ENCODE measurements at places on chromosomes 11 and 22.

- DNase-seq: no peak
Observed at GRCh38 chr11:64180891-64181290, 5.1 kb upstream of the STIP1 start.

DNA sequence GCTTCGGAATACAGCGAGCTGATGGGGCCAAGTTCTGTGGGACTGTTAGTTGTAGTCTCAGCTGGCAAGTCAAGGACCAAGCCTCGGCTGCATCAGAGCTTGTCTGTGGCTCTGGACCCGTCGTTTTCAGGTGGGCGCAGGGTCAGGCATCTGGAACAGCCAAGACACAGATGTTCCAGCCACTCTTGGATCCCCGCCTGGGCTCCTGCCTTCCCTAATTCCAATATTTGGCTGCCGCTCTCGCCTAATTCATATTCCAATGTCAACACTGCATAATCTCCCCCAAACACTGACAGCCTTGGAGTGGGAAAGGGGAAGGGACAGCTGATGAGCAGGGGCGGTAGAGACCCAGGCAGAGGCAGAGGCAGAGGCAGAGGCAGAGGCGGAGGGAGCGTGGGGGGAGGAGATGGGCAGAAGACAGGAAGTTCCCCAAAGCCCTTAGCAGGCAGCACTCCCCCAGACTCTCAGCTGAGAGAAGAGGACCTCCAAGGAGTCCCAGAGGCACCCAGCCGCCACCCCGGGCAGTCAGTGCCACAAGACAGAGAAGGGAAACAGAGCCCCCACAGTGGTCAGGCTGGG, 49.6 kb upstream of the SLC35C1 start:
- no peak for DNase-seq

DNA sequence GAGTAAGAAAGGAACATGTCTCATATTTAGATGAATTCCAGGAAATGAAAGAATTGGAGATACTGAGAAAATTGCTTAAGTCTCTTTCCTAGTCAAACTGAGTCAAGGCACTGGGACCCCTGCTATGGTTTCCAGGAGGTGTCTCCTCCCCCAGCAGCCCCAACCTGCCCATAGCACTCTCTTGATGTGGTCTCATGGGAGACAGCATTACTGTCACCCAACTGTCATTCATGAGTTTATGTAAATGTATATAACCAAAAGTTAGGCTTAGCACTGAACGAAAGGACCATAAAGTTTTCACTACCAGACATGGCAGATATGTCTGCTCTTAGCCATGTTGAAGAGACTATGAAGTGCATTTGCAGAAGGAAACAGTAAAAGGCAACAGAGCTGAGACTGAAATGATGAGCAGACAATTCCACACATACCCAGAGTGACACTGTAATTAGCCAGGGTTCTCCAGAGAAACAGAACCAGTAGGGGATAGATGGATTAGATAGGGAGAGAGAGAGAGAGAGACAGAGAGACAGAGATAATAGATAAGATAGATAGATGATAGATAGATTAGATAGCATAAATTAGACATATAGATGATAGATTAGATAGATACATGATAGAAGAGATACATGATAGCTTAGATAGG, 328.1 kb downstream of the BRD1 start:
- DNase-seq: no peak

- DNase-seq: peak; percentile 9
Observed at GRCh38 chr11:123166071-123166559, 28.9 kb downstream of the CLMP start.

- DNase-seq: no peak
Observed at GRCh38 chr11:45347348-45348082, 61.4 kb upstream of the SYT13 start.

DNA sequence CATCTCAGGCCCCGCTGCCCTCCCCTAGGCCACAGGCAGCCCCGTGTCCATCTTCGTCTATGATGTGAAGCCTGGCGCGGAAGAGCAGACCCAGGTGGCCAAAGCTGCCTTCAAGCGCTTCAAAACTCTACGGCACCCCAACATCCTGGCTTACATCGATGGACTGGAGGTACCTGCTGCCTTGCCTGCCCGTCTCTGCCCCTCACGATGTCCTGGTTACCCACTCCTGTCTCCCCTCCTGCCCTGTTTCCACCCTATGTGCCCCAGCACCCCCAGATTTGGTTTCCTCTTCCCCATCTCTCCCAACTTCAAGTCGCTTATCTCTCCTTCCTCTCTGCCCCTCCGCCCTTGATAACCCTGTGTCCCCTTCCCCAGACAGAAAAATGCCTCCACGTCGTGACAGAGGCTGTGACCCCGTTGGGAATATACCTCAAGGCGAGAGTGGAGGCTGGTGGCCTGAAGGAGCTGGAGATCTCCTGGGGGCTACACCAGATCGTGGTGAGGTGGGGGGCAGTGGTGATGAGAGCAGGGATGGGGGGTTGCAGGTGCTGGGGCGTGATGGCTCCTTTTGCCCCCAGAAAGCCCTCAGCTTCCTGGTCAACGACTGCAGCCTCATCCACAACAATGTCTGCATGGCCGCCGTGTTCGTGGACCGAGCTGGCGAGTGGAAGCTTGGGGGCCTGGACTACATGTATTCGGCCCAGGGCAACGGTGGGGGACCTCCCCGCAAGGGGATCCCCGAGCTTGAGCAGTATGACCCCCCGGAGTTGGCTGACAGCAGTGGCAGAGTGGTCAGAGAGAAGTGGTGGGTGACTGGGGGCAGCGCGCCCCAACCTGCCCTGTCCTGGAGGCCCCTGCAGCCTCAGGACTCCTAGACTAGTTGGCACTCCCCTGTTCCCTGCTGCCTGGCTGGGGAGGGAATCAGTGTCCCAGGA, 930 bp downstream of the SCYL1 start:
- DNase-seq: no peak

DNA sequence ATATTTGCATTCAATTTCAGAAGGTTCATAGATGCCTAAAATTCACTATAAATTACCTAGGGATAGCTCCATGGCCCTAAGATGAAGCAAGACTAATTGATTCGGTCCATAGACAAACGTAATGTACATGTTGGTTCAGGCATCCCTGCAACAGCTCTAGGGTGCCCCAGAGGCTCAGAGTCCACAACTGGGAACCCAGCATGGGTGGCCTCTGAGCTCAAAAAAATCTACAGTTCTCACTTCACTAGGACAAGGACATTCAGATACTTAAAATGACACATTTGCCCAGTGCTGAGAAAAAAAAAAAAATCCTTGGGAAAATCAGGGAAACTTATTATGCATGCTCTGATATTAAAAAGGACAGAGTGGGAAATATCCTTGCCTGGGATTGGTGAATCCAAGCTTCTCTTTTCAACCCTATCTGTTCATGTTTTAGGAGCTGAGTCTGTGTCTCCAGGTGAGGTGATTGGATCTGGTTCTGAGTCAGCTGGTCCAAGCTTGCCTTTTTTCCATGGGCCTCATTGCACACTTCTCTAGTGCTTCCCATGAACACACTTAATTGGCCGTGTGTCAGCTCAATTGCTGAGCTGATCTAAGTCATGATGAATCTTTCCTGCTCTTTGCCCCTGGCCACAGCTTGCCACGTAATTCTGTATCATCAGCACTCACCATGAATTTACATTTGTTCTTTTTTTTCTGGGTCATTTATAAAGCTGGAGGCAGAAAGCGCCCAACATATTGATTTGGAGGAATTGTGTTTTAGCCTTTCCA, 116.3 kb upstream of the RCN1 start:
- DNase-seq: no peak

- no peak for DNase-seq
Observed at GRCh38 chr22:35612903-35613302, 4.2 kb downstream of the MB start.

DNA sequence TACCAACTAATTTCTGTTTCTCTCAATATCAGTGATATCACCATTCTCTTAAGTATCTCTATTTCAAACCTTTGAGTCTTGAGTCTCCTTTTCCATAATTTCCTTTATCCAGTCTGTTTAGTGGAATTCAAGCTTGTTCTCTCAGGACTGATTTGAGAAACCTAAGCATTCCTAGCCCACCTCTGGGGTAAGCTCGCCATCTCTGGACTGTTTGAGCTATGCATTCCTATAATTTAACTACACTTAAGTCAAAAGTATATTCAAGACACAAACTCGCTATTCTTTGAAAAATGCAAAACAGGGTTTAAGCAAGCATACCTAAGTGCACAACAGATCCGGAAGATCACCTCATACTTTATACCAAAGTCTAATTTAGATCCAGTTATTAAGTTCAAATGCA, 2.1 kb upstream of the DLAT start:
- no peak for DNase-seq

DNA sequence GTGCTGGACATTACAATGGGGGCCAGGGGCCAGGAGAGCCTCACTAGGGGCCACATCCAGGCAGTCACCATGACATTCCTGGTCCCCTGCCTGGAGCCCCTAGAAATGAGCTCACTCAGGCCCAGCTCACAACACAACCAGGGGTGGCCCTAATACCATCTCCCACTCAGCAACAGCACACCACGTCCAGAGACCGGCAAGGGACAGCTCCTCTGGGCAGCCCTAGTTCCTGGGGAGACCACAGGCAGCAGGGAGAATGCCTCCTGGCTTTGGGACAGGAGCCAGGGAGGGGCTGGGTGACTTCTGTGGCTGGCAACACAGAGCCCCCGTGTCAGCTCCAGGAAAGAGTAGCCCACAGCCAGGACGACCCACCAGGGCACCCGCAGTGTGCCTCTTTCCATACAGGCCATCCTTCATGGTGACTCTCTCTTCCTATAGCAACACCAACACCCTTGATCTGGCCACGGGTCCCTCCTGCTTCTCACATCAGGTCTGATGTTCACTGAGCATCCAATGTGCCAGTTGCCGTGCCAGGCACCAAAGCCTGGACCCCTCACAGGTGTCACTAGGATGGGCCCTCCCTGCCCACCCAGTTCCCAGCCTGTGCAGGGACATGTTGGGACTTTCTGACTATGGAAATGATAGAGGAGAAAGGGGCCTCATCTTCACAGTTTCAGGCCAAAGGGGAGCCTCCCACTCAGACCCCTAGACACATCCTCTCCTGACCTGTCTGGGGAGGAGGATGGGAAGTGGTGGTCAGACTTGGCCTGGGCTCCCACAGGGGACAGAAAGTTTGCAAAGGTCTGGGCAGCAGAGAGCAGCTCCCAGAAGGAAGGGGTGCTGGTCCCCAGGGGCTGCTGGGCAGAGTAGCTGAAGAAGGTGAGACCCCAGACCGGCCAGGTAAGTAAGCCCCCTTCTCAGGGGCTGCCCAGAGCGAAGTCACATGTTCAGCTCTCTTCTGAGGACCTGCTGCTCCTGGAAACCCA, 43.2 kb downstream of the IGLL5 start:
- no peak for DNase-seq

- DNase-seq: peak; percentile 68
Observed at GRCh38 chr22:43945632-43946383, 9.4 kb upstream of the SAMM50 start.

DNA sequence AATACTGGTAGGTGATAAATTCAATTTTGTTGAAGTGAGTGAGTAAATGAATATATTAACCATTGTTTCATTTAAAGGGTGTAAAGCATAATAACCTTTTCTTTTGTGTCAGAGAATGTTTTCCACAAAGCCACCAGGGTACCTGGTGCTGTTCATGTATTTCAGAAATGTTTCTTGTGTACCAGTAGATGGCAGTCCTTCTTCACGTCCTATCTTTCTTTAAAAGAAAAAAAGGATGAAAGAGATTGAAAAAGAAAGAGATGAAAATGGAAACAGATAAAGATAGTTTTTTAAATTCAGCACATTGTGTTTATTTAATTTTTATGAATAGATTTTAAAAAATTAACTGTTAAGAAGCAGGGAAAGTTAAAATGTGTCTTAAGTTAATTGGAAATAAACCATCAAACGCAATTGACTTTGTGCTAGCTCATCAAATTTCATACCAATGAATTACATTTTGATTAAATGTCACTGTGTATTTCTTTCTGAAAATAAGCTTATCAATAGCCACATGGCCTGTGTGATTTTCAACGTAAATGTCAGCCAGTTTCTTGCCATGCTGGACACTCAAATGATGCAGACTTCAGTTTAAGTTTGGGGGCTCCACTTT, 65.5 kb upstream of the CHORDC1 start:
- no peak for DNase-seq

GRCh38 chr22:48841881-48842582, 985.6 kb downstream of the BRD1 start:
- DNase-seq: no peak

GRCh38 chr11:64923944-64924909, at the start of gene PPP2R5B:
Gene PPP2R5B, plus strand, starts transcription at chr11:64924689. Its CDS starts 1,046 bp downstream, at chr11:64925735.
- DNase-seq: peak; percentile 92

DNA sequence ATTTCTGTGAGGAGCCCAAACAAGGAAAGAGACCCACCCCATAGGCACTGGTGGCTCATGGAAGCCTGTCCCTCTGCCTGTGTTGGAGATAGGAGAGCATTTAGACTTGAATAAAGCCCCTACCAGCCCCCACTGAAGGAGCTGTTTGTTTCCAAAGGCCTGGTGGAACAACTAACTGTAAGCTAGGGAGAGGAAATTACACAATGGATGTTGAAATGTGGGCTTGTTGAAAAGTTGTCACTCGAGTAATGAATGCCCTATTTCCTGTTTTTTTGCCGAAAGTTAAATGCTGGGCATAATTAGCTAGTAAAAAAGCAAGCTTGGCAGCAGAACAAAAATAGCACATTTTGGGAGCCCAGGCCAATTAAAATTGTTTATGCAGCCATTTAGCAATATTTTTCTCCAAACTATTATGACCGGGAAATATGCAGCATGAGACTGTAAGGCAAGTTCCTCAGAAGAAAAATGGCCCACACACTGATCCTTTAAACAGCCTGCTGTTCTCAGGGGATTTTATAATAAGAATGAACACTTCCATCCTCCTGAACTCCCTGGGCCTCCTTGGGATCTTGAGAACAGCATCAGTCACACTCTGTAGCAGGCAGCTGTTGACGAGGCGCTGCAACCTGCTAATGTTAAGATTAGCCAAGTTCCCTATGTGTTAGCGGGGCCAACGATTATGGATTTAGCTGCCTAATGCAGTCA, 38.6 kb upstream of the LMO2 start:
- DNase-seq: no peak

- DNase-seq: peak; percentile 22
Observed at GRCh38 chr11:46278387-46279125, 1.1 kb downstream of the CREB3L1 start.

DNA sequence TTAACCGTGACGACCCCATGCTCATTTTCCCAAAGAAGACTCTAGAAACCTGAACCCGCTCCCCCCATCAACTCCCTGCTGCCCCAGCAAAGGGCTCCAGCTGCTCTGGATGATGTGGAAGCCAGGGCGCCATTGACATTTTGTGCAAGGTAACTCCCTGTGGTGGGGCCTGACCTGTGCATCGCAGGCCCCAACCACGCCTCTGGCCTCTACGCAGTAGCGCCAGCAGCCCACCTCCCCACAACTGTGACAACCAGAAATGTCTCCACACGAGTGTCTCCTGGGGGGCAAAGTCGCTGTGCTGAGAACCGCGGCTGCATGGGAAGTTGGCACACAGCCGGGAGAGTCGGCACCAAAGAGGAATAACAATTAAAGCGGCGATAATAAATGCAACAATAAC, 86.9 kb upstream of the PRR5 start:
- DNase-seq: no peak

DNA sequence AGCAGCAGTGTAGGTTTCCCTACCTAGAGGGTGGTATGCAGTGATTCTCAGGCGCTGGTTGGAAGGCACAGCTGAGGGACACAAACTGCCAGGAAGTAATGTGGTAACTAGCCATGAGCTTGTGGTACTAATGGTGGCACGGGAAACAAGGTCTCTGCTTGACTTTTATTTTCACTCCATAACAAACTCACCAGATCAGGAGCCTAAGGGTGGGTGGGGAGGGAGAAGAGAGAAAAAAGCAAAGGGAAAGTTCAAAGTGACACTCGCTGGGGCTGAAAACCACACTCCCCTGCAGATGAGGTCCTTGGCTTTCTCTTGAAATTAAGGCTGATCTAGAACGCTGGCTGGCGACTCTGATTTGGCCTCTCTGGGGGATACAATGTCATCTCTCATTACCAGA, 22.0 kb downstream of the TRAF6 start:
- DNase-seq: no peak

- no peak for DNase-seq
Observed at GRCh38 chr11:68998390-68998911, 14.6 kb downstream of the MRGPRF start.

All from activated naive CD4-positive, alpha-beta T cell treated with Interleukin-2 at 50 U/mL for 16 hours (primary cell).